ENCODE measurements at places on chromosomes 5 and 9. TPM values are rescaled to one million over a fixed set of nuclear protein-coding genes. Genes with fewer than 3 reads are reported as not detected.

Gene LRRC19
- total RNA-seq = not detected

Gene PCSK1
- not detected for total RNA-seq

Gene MGAT4B
- 157 TPM for total RNA-seq

Gene ACTBL2
- total RNA-seq = not detected

Gene C5
- total RNA-seq = 4.0 TPM

Gene NXNL2
- 2.5 TPM for total RNA-seq

Gene ATP10B
- not detected for total RNA-seq

Gene HBEGF
- 1.8 TPM for total RNA-seq

Gene CDH9
- total RNA-seq = not detected

Gene ARL15
- 8.7 TPM for total RNA-seq

Gene UBTD2
- total RNA-seq = 26.1 TPM

Gene FCN2
- not detected for total RNA-seq

Data from LHCN-M2 (cell line).